Activated CD4-positive, alpha-beta T cell treated with anti-CD3 and anti-CD28 coated beads, Interleukin-2, amount 50 U/mL, for 24 hours (primary cell): ENCODE measurements at places on chromosomes 12 and 14.

DNA sequence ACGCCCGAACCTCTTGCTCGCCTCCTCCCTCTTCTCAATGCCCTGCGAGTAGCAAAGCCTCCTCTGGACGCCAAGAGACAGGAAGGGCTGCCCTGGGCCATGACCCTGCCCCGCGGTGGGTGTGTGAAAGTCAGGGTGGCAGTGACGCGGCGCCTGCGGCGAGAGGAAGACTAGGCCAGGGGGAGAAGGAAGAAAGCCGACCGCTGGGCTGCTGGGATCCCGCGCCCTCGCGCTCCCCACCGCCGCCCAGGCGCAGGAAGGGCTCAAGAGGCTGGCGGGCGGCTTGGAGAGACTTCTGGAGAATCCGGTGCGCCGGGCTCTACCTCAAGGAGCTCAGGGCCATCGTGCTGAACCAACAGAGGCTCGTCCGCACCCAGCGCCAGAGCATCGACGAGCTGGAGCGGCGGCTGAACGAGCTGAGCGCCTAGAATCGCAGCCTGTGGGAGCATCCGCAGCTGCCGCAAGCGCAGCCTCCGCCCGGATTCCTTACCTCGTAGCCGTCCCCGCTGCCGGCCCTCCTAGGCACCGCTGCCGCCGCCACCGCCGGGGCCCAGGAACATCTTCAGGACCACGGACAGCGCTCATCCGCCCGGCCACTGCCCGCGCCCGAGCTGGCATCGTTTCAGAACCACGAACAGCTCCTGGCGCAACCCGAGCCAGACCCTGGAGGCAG is 105.0 kb upstream of the PRB2 start:
- DNase-seq: peak; percentile 56

- no peak for DNase-seq
These were observed 28.8 kb upstream of the RPLP0 start for GRCh38 chr12:120229487-120230325.

GRCh38 chr14:85054178-85054577 is 475.8 kb upstream of the FLRT2 start:
- no peak for DNase-seq

DNA sequence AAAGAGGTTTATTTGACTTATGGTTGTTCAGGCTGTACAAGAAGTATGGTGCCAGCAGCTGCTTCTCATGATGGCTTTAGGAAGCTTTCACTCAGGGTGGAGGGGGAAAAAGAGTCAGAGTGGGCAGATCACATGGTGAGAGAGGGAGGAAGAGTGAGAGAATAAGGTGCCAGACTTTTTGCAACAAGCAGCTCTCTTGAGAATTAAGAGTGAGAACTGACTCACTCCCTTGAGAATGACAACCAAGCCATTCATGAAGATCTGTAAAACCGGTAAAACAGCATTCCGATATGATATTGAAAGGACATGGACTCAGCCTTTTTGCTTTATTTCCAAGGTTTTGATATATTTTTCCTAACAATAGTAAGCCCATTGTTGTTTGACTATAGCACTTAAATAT is 501.2 kb downstream of the GALC start:
- no peak for DNase-seq

DNA sequence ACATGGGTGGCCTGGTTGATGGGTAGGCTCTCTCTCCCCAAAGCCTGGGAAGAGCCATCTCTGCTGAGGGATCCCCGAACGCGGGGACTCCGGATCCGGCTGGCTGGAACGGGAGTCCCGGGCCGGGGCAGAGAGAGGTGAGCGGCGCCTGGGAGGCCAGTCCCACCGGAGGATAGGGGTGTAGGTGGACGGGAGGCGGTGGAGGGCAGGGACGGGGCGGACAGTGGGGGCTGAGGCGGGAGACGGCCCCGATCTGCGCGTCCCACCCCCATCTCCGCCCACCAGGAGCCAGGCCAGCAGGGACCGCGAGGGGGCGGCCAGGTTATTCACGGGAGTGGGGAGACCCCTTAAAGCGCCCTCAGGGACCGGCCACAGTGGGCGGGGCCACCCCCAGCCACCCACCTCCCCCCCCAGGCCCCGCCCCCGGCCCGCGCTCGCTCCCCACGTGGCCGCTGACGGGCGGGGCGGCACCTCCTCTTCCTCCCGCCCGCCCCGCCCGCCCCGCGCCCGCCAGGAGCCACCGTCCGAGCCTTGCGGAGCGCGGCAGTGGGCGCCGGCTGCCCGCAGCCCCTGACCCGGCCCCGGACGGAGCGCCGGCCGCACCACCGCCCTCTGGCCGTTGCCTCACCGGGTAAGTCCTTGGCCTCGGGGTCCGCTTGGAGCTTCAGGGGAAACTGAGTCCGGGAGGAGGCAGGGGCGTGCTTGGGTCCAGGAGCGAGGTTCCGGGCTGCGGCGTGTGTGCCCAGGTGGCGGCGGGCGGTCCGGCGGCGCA is at the start of gene INF2:
Gene INF2 (plus strand): TSS at position 510 of the 772 bp plus-strand sequence. CDS start 11,748 bp downstream, outside the sequence.
- DNase-seq: no peak

DNA sequence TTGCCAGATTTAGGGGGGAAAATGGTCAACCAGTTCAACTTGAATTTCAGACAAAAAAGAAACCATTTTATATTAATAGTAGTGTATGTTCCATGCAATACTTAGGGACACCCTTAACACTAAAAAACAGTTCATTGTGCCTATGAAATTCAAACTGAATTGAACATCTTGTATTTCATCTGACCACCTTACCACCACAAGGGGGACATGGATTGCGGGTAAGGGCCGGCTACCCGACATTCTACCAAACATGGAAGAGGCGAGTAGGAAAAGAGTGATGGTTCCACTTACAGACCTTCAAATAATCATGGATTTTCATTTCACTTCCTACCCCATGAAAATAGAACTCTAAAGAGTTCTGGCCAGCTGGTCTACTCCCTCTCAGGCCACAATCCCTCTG is 10.3 kb upstream of the STK38L start:
- no peak for DNase-seq

DNA sequence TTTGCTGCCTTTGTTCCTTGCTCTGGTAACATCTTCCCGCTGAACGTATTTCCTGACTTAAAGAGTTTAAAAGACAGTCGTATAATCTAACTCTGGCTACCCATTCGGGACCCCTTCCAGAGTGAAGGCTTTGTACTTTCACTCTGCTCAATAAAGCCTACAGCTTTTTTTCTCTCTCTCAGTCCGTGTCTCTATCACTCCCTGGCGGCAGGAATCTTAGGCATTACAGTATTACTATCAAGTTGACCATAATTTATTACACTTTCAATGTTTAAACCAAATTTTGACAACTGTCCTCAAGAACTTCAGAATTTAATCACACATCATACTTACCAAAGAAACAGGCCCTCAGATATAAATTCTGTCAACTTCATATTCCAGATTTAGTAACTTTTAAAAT is 967.9 kb downstream of the FSCB start:
- DNase-seq: no peak

DNA sequence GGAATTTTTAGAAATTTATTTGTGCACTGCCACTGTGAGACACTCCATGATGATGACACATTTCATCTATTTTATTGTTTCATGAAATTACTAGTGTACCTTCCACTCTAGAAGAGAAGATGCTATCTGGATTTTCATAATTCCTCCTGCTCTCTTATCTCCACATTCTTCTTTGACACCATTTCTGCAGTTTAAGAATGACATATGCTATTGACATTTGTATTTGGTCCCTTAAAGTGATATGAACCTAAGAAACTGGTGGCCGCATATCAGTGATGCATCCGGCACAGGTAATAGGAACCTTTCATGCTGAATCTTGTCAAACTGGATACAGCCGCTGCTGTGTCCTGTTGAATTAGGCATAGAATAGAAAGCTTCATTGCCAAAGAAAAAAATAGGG is 696.3 kb downstream of the TMEM121 start:
- no peak for DNase-seq

GRCh38 chr14:41505491-41505890 is 101.2 kb upstream of the LRFN5 start:
- no peak for DNase-seq

GRCh38 chr12:15299947-15300346 is 22.4 kb upstream of the PTPRO start:
- no peak for DNase-seq

GRCh38 chr14:92409043-92409442 is 86.1 kb downstream of the SLC24A4 start:
- DNase-seq: no peak

DNA sequence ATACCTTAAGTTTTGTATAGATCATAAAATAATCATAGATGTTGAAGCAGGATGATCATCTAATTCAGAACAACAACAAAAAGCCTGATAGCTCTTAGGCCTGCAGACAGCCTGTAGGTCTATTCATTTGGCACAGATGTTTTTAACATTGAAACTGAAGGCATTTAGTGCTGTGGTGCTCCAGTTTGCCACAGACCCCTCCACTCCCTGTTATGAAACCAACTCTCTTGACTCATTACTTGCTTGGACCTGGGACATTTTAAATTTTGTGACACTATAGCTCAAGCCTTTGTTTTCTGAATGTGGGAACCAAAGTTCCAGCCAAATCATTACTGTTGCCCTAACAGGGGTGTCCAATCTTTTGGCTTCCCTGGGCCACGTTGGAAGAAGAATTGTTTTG is 9.1 kb downstream of the PRKCH start:
- DNase-seq: no peak

DNA sequence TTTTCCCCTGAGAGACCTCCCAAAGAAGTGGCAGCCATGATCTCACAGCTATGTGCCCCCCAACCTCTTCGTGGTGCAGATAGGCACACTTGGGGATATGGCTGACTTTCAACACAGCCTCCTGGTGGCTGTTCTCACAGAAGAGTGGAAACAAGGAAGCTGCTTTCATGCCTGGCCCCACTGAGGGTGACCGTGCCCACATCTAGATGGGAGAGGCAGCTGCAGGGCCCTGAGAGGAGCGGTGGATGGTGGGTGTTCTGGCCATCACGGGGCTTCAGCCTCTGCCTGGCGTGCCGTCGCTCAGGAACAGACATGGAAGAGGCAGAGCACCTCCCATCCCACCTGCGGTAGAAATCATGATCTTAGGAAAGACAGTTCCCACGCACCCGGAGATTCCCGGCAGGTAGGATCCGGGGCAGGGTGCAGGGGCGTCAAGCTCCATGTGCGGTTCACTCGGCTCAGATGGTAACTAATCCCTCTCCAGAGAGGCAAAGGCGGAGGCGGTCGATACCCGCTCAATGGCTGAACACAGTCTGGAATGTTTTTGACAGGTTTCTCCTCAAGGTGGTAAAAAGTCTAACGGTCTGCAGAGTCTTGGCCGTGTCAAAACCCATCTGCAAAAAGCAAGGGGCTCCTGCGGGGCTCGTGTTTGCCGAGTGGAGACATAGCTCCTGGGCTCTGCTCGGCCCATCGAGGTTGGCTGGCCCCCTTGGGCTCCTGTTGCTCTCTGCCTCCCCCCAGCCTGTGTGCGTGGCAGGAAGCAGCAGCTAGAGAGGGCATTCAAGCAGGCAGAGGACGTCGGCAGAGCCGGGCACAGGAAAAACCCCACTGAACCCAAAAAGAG is 225.2 kb upstream of the RTL1 start:
- DNase-seq: no peak

GRCh38 chr14:81450100-81450531 is 50.0 kb upstream of the STON2 start:
- DNase-seq: no peak

DNA sequence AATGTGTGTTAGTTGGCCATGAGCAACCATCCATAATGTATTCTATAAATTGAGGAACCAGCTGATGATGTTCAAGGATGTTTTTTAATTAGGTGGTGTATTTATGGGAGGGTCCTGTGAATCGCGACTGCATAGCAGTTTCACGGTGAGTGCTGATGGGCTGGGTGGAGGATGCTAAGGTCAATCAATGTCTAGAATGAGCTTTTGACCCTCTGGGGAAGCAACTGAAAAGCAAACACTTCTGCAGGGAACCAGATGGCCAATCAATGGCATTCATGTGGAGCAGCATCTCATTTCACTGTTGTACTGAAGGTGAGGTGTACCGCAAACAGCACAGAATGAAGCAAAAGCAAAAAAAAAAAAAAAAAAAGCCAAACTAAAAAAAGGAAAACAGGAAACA is 676.1 kb upstream of the TMEM132C start:
- no peak for DNase-seq

- no peak for DNase-seq
These were observed 135.4 kb downstream of the UNC79 start for GRCh38 chr14:93566065-93566693.
